ENCODE measurements at places on chromosomes 6 and 20.

DNA sequence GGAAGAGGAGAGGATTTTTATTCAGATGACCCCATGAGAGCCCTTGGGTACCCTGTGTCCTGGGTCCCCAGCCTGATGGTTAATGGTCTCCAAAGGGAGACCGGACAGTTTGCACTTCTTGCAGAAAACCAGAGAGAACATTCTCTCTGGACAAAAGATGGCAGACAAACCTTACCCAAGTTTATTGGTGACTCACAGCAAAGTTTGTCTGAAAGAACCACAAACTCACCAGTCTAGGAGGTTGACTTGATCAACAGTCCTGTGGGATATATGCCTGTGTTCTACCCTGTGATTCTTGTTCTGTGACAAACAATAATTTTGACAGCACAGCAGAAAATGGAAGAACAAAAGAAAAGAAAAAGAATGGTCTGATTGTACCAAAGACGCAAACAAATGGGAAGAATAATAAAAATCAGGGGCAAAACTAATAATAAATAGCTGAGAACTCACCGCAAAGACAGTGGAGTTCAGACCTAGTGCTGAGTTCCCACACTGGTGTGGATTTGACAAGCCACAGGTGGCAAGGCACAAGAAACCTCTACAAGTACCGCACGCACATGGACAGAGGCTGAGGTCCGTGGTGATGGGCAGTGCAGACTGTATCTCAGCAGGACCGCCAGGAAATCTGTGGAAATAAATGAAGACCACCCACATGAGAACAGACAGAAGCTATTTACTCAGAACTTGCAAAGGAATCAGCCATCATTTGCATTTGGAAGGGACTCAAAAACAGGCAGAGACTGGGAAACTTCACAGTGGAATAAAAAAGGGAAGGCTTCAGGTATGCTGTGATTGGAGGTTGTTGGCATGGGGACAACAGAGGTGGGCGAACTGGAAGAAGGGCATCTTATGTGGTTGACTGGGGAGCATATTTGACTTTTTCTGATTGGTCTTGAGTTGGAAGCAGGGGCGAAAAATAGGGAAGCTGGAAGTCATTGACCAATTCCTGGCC, 246.3 kb upstream of the RNF24 start:
- no peak for DNase-seq

DNA sequence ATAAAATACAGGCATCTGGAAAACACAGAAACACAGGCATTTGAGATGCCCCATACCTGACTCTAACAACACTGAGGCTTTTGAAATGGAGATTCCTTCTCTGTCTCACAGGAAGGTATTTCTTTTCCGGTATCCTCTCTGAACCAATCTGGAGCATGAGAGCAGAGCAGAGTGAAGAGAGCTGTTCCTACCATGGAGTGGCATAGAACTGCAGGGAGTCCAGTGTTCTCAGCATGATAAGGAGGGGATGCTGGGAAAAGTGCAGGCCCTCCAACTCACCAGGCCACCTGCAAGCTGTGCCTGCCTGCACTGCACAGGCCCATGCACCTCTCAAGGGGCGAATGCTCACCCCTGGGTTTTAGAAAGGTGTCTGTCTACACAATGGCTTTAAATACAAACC, 89.2 kb downstream of the FOXA2 start:
- no peak for DNase-seq

- no peak for DNase-seq
Measured at GRCh38 chr20:50852085-50852484, 57.2 kb downstream of the BCAS4 start.

- DNase-seq, result no peak
Measured at GRCh38 chr20:60804240-60804917, 447.7 kb upstream of the CDH4 start.

- no peak for DNase-seq
Measured at GRCh38 chr20:62267543-62267942, 29.2 kb downstream of the OSBPL2 start.

DNA sequence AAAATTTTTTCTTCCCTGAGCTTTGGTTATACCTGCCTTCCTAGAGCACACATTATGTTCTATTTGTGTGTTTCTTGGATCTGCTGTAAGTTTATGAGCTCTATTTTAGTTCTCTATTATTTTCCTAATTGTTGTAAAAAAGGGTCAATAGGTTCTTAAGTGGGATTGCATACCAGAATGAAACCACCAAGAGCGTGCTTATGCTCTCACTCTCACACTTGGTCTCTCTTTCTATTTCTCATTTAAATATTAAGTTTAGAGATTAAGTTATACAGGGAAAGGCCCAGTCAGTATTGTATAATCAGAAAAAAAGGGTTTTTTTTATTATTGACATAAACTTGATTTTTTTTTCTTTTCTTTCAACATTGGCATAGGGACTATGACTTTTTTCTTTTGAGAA, 96.8 kb downstream of the RIMS1 start:
- no peak for DNase-seq

- no peak for DNase-seq
Measured at GRCh38 chr6:108348655-108349349, 53.9 kb downstream of the AFG1L start.
